ENCODE measurements at places on chromosomes 7 and 10.
A peak's percentile ranks its signal among the peaks of the same experiment; 100 is the strongest.

GRCh38 chr7:108455551-108455997 is 662 bp downstream of the NRCAM start:
- no peak for DNase-seq

- no peak for DNase-seq
These were observed 116.8 kb upstream of the JCAD start for GRCh38 chr10:30176182-30176581.

GRCh38 chr10:72254813-72255568 is 18.7 kb upstream of the DDIT4 start:
- DNase-seq, result peak; percentile 34

GRCh38 chr10:119282446-119282845 is 75.1 kb downstream of the GRK5 start:
- DNase-seq, result no peak

DNA sequence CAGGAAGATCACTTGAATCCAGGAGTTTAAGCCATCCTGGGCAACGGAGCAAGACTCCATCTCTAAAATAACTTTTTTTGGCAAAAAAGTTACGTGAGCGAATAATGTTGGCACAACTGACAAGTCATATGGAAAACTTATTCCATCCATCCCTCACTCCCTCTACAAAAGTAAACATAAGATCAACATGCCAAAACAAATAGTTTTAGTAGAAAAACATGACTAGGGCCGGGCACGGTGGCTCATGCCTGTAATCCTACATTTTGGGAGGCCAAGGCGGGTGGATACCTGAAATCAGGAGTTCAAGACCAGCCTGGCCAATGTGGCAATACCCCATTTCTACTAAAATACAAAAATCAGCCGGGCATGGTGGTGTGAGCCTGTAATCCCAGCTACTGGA is 25.6 kb downstream of the SLC25A16 start:
- no peak for DNase-seq

- no peak for DNase-seq
These were observed 247.7 kb upstream of the MGMT start for GRCh38 chr10:129219364-129219763.

GRCh38 chr10:7314170-7314569 is 96.7 kb downstream of the SFMBT2 start:
- DNase-seq, result no peak

DNA sequence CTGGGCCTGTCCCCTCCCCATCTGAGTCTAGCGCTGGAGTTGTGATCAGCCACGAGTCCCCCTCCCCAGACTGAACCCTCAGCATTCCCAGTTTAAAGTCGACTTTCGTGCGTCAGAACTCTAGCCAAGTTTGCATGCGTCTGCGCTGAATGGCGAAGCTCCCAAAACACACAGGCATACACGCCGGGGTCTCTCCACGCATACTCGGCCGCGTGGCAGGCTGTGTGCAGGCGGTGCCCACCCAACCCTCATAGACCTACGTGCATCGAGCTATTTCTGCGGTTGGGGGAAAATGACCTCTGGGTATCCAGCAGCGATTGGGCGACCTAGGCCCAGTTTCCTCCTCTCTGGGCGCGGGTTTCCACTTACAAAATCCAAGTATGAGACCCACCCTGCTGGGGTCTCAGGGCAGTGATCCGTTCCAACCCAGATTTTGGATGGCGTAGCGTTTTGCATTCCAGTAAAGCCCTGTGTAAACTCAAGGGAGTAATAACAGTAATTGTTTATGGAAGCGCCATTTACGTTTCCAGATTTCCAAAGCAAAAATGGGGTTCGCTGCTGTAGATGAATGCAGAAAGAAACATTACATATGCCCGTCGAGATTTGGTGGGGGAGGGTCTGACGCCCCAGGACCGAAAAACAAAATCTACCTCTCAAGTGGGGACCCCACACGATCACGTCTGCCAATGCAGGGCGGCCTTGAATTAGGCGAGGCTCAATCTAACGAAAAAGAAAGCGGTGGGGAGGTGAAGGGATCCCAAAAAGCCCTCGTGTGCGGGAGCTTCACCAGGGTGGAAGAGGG is 2.0 kb upstream of the HMX3 start:
- DNase-seq, result no peak

DNA sequence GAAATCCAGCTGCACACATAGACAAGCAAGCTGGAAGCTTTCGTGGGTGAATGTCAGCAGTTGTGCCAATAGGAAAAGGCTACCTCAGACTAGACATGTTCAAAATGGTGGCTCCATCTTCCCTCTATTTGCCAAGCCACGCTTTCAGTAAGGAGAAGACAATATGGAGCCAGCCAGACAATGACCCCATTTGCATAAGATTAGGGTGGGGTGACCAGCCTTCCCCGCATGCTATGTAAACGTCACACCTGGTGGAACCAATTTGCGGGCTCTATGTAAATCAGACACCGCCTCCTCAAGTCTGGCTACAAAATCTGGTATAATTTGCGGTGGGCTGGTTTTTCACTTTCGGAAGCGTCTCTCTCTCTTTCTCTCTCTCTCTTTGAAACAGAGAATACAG is 297.4 kb upstream of the PCDH15 start:
- no peak for DNase-seq

DNA sequence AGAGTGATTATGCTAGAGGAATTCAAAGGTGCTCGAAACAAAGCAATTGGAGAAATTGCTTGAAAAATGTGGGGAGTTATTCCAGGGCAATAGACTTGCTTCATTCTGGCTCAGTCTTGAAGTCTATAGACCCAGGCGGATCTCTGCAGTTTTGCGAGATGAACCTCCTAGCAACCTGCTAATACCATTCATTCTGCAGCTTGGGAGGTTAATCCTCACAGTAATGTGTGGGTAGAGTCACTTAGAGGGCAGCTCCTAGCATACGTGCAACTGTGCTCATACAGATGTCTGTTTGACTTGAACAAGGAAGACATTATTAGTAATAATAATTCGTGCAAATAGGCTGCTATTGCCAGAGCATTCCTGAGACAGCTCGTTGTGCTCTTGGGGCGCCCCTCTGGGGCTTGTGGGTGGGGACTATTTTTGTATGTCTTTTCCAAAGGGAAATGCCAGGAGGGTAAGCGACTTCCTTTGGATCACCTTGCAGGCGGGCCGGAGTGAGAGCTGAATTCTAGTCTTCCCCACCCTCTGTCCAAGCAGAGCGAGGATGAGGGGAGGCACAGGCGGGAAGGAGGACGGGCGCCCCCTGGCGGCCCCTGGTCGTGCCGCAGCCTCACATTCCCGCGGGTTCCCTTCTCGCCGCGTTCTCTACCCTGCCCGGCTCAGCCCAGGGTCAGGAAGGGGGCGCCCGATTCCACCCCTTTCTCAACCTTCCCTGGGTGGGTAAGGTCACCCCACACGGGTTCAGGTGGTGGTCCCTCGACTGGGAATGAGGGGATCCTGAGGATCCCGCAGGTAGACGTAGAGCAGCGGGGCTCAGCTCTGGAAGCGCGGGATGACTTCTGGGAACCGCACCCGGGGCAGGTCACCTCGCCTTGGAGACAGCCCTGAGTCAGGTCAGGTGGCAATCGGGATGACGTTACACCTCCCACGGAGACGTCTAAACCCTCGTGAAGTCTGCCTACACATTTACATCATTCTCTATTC is 241.5 kb downstream of the PHTF2 start:
- peak; percentile 48 for DNase-seq

DNA sequence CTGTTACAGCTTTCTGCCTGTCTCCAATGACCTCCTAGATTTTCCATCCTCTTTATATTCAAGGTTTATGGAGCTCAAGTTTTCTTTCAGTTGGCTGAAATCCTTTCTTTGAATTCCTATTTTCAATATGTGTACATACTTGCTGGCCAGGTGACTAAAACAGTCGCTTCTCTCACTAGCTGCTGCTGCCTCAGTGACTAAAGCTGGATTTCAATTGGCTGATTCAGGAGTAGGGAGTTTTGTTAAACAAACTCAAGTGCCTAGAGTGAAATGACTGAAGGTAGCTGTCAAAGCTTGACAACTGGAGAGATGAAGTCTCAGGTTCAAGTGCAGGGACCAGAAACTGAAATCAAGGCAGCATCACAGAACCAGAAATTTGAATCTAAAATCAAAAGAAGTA is 6.7 kb upstream of the POLR1F start:
- no peak for DNase-seq

GRCh38 chr10:90871279-90871765 is 452 bp upstream of the RPP30 start:
- DNase-seq, result peak; percentile 17

DNA sequence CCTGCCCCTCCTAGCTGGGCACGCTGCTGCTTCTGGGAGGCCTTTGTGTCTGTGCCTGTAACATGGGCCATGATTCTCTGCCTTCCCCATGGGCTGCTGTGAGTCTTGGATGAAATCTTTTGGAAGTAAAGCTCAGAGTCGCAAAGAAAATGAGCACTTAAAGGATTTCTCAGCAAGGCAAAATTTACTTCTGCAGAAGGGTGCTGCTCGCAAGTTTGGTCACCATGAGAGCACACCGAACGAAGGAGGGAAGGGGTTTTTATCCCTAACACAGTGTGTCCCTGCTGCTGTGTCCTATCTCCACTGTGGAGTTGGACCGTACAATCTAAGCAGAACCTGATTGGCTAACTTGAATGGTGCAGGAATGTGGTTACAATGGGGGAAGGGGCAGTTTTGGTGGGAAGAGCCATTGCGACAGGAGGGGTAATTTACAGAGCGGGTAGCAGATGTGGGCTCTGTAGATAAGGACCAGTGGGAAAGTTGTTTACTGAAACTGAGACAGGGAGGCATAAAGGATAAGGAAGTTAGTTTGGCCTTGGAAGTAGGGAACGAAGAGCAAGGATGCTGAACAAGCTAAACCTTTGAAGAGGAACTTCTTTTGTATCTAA is 57.5 kb downstream of the FANK1 start:
- DNase-seq, result no peak

GRCh38 chr10:121772406-121772805 is 155.4 kb downstream of the ATE1 start:
- DNase-seq, result no peak

DNA sequence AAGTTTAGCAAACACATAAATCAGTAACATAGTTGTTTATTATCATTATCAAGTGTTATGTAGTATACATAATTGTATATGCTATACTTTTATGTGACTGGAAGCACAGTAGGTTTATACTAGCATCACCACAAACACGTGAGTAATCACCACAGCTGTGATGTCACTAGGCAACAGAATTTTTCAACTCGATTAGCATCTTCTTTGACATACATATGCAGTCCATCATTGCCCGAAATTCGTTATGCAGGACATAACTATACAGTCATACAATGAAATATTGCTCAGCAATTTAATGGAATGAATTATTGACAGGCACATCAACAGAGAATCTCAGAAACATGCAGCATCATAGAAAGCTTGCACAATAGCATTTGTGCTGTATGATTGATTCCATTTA is 77.7 kb downstream of the LSM5 start:
- no peak for DNase-seq

- no peak for DNase-seq
These were observed 100.4 kb upstream of the PDGFA start for GRCh38 chr7:620056-620455.

DNA sequence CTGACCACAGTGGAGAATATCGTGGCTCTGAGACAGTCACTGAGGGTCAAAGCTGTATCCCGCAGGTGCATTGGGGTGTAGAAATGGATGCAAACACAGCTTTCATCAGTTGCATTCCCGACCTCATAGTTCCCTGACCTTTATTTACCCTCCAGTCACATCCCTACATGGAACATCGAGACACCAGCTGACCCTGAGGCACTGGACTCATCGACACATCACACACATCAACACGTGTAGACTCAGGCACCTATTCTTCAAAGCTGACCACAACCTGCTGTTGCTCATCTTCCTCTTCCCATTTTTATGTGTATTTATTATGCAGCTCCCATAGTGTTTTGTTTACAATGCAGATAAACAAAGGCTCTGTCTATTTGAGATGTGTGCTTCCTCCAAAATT is 396.9 kb upstream of the NRP1 start:
- DNase-seq, result no peak
